Thymus (tissue), 14 donors: ENCODE measurements at places on chromosomes 11 and 22. TPM values are rescaled to one million over a fixed set of nuclear protein-coding genes. Genes with fewer than 3 reads are reported as not detected.

DNA sequence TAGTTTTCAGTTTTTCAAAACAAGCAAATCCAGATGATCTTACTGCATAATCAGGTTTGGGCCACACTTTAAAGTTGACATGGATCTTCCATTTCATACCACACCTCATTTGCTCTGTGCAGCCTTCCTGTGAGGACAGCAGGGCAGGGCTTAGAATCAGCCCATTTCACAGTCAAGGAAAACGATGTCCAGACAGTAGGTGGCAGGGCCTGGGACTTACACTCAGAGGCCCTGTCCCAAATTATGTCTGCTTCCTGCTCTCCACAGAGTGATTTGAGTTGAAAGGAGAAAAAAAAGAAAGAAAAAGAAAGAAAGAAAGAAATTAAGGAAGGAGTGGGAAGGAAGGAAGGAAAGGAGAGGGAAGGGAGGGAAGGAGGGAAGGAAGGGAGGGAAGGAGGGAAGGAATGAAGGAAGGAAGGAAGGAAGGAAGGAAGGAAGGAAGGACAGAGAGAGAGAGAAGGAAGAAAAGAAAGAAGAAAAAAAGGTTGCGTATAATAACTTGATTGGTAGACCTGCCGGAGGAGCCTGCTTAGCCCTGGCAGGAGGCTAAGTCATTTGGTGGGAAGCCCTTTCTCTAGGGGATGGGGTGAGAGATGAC, 23.6 kb downstream of the TSKU start:
- no peak for DNase-seq

GRCh38 chr22:45502215-45503049, at the start of gene FBLN1:
Gene FBLN1, plus strand, starts transcription at chr22:45502883. Its CDS starts 103 bp downstream, at chr22:45502986.
- DNase-seq, result no peak

- no peak for DNase-seq
Observed at GRCh38 chr11:88709567-88709966, 356.2 kb downstream of the GRM5 start.

GRCh38 chr22:37212174-37212906, at the start of gene SSTR3:
Gene SSTR3, minus strand, starts transcription at chr22:37212477. Its CDS starts 4,674 bp downstream, at chr22:37207803.
- DNase-seq, result peak; percentile 77

DNA sequence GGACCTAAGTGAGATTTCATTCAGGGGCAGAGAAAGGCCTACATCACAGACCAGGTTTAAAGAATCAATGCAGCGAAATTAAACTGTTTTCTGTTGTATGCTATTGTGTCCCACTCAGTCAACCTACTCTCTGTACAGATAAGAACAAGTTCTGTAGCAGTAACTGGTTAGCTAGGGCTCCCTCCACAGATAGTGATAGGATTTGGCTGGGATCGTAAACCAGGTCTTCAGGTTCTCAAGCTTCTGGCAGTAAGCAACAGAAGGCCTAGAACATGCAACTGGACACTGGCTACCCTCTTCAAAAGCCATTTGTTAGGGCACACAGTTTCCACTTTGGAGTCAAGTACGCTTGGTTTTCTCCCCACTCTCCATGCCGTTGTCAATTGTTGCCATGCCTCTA, 69.2 kb downstream of the GDPD4 start:
- no peak for DNase-seq

Gene ABTB2
- 2.6 TPM for polyA plus RNA-seq

Gene FAT3
- 0.25 TPM for polyA plus RNA-seq

Gene DLG2
- polyA plus RNA-seq, result 4.8 TPM

Gene FTH1
- 3,415 TPM for polyA plus RNA-seq

Gene GAL
- polyA plus RNA-seq, result 10.0 TPM

Gene WT1
- 0.16 TPM for polyA plus RNA-seq
